ENCODE measurements at places on chromosomes 2 and 18. TPM values are rescaled to one million over a fixed set of nuclear protein-coding genes. Genes with fewer than 3 reads are reported as not detected.

DNA sequence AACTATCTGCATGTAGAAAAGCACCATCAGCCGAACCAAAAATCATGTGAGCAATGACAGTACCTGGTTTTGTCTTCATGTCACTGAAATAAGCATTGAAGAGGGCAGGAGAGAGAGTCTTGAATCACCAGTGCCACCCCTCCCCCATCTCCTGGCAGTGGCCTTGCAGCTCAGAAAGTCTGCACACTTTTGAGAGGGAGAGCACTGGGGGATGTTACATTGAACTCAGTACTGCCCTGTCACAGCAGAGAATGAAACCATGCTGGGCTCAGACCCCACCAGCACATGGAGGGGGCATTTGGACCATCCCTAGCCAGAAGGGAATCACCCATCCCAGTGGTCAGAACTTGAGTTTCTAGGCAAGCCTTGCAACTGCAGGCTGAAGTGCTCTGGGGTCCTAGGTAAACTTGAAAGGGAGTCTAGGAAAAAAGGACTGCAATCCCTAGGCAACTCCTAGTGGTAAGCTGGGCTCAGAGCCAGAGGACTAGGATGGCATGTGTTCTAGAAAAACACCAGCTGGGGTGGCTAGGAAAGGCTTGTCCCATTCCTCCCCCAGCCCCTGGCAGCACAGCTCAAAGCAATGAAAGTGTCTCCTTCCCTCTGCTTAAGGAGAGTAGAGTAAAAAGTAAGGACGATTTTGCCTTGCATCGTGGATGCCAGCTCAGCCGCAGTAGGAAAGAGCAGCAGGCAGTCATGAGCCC, 259.9 kb upstream of the MYT1L start:
- no peak for DNase-seq

GRCh38 chr2:132623096-132623839, 46.7 kb downstream of the LYPD1 start:
- DNase-seq = no peak

GRCh38 chr2:61720911-61721310, 132.9 kb downstream of the FAM161A start:
- no peak for DNase-seq

- no peak for DNase-seq
These were observed 8.6 kb upstream of the PCARE start for GRCh38 chr2:29082804-29083495.

The TBC1D8 gene
- total RNA-seq = 20.1 TPM

All from sciatic nerve (tissue), 2 donors.